Effector memory CD8-positive, alpha-beta T cell (primary cell): ENCODE measurements at places on chromosomes 3 and 15.

GRCh38 chr3:111924283-111924682 is 54.5 kb upstream of the ABHD10 start:
- no peak for DNase-seq

GRCh38 chr3:10700821-10701220 is 115.2 kb upstream of the SLC6A11 start:
- DNase-seq: no peak

DNA sequence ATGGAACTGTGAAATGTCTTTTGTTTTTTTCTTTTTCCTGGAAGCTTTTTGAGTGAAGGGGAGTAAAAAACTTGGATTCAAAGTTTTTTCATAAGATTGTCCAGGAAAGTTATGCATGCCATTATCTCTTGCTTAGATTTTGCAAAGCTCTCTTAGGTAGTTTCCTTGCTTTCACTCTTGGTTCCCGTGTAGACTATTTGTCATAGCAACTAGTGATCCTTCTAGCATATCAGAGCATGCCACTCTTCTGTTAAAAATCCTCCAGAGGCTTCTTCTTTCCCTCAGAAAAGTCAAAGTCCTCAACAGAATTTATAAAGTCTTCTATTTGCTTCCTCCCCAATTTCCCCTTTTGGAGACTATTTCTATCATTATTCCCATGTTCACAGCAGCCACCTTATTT is 21.1 kb downstream of the GTF2E1 start:
- no peak for DNase-seq

- no peak for DNase-seq
These were observed 9.8 kb downstream of the AGBL1 start for GRCh38 chr15:86089422-86089821.

DNA sequence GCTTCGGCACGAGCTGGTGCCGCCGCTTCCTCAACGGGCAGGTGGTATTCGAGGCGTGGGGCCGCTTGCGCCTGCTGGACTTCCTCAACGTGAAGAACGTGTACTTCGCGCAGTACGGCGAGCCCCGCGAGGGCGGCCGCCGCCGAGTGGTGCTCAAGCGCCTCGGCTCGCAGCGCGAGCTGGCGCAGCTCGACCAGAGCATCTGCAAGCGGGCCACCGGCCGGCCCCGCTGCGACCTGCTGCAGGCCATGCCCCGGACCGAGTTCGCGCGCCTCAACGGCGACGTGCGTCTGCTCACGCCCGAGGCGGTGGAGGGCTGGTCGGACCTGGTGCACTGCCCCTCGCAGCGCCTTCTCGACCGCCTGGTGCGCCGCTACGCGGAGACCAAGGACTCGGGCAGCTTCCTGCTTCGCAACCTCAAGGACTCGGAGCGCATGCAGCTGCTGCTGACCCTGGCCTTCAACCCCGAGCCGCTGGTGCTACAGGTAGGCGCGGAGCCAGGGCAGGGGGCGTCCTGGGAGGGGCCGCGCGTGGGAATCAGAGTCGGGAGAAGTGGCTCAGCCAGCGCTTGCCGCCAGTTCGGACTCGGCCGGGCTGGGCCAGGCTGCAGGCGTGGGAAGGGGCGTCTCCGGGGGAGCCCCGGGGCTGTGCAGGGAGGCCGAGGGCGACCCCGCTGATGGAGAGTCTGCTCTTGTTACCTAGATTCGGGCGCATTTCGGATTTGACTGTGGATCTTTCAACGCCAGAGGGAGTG is 1.1 kb downstream of the DIPK2A start:
- DNase-seq: peak; percentile 38

- DNase-seq: no peak
These were observed 563.2 kb downstream of the GBE1 start for GRCh38 chr3:81198216-81198615.

DNA sequence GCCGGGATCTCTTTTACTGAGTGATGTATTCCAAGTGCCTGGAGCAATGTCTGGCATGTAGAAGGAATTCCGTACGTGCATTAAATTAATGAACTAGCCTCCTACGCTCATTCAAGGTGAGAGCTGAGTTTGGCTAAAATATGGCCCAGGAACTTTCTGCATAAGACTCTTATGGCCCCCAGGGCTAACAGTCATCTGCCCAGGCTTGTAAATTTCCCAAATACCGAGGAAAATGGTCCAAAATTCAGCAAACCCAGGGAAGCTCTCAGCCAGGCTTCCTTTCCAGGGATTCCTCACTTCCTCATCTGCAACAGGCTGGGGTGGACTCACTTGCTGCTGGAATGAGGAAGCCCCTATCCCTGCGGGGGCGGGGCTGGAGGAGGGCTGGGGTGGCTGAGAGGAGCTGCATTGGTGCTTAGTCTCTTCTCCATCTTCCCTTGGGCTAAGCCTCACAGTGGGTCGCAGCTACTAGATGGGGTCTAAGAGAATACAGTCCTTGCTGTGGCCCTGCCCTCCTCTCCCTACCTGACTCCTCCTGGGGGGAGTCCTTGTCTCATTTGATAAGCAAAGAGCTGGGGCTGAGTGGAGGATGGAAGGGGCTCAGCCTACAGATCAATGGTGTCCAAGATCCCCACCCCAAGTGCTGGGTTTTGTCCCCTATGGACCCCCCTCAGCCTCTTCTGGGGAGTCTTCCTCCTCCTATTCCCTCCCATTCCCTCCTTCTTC is 28.5 kb upstream of the APOD start:
- no peak for DNase-seq

DNA sequence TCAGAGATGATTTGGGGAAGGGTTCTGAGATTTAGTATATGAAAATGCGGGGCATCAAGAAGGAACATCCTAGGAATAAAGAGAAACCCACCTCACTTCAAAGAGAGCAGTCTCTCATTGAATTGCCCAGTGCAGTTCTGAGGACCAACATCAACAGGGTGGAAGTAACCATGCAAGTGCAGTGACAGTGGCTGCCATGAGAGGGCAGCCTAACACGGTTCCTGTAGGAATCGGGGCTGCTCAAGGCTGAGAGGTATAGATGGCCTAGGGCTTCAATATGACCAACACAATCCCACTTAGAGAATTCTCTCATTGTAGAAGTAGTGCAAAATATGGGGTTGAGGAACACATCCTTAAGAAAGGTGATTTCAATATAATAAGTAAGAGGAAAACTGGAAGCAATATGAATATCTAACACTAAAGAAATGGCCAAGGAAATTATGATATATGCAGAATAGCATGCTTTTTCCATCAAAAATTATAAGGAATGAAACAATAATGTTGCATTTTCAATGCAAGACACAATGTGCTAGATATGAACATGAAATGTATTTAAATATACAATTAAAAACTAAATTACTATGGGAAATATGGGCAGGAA is 51.1 kb upstream of the ARRDC4 start:
- no peak for DNase-seq

DNA sequence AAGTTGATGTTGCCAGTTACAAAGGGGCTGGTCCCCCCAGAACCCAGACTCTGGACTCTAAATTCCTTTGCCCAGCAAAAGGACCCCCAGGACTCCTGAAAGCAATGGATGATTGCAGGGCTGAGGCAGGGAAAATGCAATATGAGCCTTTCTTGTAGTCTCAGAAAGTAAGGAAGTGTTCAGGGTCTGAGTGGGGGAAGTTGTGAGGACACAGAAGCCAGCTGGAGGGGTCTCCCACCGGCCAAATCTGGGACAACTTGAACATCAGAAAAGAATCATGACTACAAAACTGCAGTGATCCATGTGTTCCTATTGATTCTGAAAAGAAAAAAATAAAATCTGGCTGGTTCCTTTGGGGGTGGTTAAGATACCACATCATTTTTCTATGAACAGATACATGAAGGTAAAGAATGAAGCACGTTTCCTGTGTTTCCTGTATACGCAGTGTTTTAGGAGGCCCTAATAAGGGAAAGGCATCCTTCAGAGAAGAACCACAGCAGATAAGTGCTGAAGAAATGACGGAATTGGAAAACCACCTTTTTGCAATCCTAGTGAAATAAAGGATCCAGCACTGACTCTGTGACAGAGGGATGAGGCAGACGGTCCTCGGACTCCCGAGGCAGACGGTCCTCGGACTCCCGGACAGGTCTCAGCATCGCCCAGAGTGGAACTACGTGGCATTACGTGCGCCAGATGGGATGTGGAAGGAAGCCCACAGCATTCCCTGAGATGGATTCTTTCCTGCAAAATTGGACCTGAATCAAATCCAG is 22.2 kb upstream of the GRIP2 start:
- DNase-seq: no peak

GRCh38 chr3:95312650-95313049 is 1249.8 kb downstream of the NSUN3 start:
- DNase-seq: no peak
